CD4-positive, alpha-beta T cell (primary cell): ENCODE measurements at places on chromosomes 7 and 10. TPM values are rescaled to one million over a fixed set of nuclear protein-coding genes. Genes with fewer than 3 reads are reported as not detected.

DNA sequence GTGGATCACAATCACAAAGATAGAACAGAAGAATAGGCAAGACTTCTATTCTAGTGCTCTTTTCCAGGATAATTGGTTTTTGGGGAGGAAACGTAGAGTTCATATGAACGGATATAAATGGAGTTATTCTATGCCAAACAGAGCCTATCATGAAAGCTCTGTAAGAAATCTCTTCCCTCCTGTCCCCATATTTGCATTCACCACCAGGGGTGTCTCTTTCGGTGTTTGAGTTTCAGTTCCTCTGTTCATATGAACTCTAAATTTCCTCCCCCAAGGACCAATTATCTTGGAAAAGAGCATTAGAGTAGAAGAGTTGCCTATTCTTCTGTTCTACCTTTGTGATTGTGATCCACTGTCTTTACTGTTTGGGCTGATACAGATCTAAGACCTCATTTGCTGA, 48.3 kb upstream of the CDC14C start:
- H3K27me3 ChIP-seq: no peaks in the 10 kb centered on the region
- no peaks in the 10 kb centered on the region for H3K4me1 ChIP-seq
- no peak overlapping the region for H3K27ac ChIP-seq
- H3K36me3 ChIP-seq: no peaks in the 10 kb centered on the region

DNA sequence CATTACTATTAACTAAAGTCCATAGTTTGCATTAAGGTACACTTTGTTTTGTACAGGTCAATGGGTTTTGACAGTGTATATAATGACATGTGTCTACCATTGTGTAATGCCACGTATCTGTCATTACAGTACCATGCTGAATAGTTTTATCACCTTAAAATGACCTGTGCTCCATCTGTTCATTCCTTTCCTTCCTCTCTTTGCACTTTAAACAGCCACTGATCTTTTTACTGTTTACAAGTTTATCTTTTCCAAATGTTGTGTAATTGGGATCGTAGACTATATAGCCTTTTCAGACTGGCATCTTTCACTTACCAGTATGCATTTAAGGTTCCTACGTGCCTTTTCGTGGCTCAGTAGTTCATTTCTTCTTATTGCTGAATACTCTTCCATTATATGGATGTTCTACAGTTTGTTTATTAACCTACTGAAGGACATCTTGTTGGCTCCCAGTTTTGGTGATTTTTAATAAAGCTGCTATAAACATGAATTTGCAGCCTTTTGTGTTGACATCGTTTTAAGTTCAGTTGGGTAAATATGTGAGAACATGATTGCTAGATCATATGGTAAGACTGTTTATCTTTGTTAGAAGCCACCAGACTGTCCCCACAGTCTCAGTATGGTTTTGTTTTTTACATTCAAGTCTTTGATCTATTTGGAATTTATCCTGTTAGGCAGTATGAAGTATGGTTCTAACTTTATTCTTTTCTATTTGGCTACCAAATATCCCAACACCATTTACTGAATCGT, 24.7 kb downstream of the STAM start:
- peak overlapping the region; percentile 17 for H3K27ac ChIP-seq
- H3K27me3 ChIP-seq: no peaks in the 10 kb centered on the region
- DNase-seq: peak; percentile 34
- H3K4me1 ChIP-seq: peaks cover 5% of the 10 kb centered on the region
- H3K4me3 ChIP-seq: peak overlapping the region; percentile 35

DNA sequence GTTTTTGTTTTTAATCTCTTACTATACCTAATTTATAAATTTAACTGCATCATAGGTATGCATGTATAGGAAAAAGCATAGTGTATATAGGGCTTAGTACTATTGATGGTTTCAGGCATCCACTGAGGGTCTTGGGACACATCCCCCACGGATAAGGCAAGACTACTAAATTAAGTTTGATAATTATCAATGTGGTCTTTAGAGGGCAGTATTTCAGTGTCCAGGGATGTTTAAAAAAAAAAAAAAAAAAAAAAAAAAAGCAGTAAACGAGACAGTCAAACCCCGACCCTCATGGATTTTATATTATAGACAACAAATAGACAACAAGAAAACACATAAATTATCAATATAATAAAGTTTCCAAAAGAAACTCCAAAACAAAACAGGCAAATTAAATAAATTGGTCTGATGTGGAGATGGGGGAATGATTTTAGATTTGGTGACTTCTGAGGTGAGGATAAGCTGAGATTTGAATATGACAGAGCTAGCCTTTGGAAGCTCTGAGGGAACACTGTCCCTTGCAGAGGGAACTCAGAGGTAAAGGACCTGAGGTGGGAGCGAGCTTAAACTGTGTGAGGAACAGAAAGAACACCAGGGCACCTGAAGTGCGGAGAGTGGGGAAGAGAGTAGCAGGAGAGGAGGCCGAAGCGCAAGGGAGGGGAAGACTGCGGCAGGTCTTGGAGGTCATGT, 14.8 kb downstream of the ACSM6 start:
- no peaks in the 10 kb centered on the region for H3K27me3 ChIP-seq
- H3K27ac ChIP-seq: no peak overlapping the region
- H3K4me3 ChIP-seq: no peak overlapping the region

- no peak overlapping the region for H3K27ac ChIP-seq
- H3K4me3 ChIP-seq: no peak overlapping the region
- no peaks in the 10 kb centered on the region for H3K4me1 ChIP-seq
- H3K36me3 ChIP-seq: peaks cover 78% of the 10 kb centered on the region
- no peak for DNase-seq
Measured at GRCh38 chr7:140093375-140093774, 30.6 kb upstream of the PARP12 start.

DNA sequence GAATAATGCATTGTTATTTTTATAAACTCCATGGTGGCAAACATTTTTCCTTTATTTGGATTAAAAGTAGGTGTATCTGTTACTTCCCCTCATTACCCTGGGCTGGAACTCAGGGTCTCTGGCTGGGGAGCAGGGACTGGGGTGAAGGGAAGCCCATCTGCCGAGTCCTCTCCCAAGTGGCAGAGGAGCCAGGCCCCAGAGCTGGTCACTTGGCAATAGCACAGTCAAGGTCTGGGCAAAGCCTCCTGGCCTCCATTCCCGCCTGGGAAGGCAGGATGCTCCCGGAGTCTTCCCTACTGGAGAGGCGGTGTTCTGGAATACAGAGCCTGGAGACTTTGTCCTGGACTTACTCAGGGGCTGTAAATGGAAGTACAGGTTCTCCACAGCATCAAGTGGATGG, 76.2 kb downstream of the CDH23 start:
- no peaks in the 10 kb centered on the region for H3K4me1 ChIP-seq
- no peak overlapping the region for H3K27ac ChIP-seq
- H3K4me3 ChIP-seq: no peak overlapping the region
- no peak for DNase-seq

DNA sequence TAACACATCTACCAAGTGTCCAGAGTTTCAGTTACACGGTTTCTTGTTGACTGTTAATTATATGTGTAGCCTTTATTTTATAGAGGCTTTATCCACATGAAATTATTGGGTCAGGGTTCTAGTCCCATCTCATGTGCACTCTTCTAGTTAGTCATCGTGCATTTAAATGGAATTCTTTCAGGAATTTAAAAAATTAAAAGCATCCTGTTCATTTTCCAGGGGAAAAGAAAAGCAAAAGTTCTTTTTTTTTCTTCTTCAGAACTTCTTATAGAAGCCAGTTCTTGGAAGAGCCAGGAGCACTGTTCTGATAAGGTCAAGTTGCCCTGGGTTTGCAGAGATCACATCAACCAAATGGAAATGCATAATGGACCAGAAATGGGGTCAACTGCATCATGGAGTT, 324.7 kb downstream of the INHBA start:
- H3K4me3 ChIP-seq: no peak overlapping the region
- no peak overlapping the region for H3K27ac ChIP-seq
- no peak for DNase-seq

- peaks cover 52% of the 10 kb centered on the region for H3K4me1 ChIP-seq
- no peak overlapping the region for H3K4me3 ChIP-seq
- H3K27me3 ChIP-seq: no peaks in the 10 kb centered on the region
- H3K27ac ChIP-seq: no peak overlapping the region
- H3K36me3 ChIP-seq: no peaks in the 10 kb centered on the region
Measured at GRCh38 chr7:65475040-65475726, 101.5 kb downstream of the ZNF92 start.

DNA sequence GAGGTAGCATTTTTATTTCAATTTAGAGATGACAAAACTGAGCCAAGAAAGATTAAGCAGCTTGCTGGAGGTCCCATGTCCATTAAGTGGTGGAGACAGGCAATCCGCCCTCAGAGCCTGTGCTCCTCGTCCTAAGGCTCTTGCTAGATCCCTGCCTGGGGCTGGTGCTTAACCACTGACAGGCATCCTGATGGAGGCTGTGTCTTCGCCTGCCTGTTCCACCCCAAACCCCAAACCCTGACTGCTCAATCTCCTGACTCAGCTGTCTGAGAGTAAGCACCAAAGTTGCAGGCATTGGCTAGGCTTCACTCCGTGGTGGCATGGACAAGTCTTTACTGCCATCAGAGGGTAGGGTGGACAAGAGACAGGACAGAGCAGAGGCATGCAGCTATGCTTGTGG, 209.4 kb downstream of the POU6F2 start:
- DNase-seq: no peak
- H3K36me3 ChIP-seq: no peaks in the 10 kb centered on the region
- H3K4me3 ChIP-seq: no peak overlapping the region
- no peaks in the 10 kb centered on the region for H3K4me1 ChIP-seq
- no peaks in the 10 kb centered on the region for H3K27me3 ChIP-seq

DNA sequence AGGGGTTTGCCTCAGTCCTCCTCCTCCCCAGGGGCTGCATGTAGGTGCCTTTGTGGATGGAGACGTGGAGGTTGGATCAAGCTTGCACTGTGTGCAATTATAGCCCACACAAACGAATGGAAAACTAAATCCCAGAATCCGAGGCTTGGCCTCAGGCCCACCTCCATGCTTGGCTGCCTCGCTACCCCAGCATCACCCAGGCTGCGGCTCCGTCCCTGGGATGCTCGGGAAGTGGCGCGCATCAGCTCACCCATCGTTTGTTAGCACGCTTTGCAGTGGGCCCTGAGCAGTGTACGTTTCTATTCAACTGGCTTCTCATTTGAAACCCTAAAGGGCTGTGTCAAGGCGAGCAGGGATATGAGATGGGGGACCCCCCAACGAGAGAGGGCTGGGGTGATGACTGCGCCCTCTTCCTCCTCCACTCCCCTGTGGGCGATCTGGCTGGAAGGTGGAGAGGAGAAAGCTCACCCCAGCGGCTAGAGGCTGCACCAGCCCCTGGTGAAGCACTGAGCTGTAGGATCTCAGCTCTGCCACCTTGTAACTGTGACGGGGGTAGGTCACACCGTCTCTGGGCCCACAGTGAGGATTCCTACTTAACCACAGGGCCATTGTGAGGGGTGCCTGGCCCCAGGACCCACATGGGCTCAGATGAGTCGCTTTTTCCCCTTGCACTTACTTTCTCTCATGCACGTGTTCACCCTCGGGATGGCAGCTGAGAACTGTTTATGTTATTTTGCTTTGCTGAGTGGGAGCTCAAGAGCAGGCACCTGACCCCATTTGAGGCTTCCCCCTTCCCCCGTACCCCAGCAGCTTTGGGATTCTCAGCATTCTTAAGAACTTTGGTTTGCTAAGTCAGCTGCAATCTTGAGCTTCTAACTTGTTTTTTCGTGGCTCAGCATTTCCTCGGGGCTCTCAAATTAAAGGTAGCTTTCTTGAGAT, 12.7 kb upstream of the BTBD16 start:
- no peak for DNase-seq
- no peak overlapping the region for H3K27ac ChIP-seq
- no peaks in the 10 kb centered on the region for H3K36me3 ChIP-seq
- no peak overlapping the region for H3K4me3 ChIP-seq

- H3K4me1 ChIP-seq: no peaks in the 10 kb centered on the region
- no peak overlapping the region for H3K27ac ChIP-seq
- no peaks in the 10 kb centered on the region for H3K36me3 ChIP-seq
- H3K27me3 ChIP-seq: no peaks in the 10 kb centered on the region
- no peak for DNase-seq
- H3K4me3 ChIP-seq: no peak overlapping the region
Measured at GRCh38 chr7:31788445-31788844, 101.4 kb downstream of the PPP1R17 start.

Gene ZNF804B
- not detected for total RNA-seq

- no peaks in the 10 kb centered on the region for H3K4me1 ChIP-seq
- no peak overlapping the region for H3K27ac ChIP-seq
- H3K36me3 ChIP-seq: no peaks in the 10 kb centered on the region
- no peak overlapping the region for H3K4me3 ChIP-seq
- no peak for DNase-seq
Measured at GRCh38 chr10:14705548-14706230, 69.0 kb downstream of the FAM107B start.

- no peak overlapping the region for H3K4me3 ChIP-seq
- H3K27me3 ChIP-seq: no peaks in the 10 kb centered on the region
- no peaks in the 10 kb centered on the region for H3K4me1 ChIP-seq
- DNase-seq: no peak
- H3K27ac ChIP-seq: no peak overlapping the region
Measured at GRCh38 chr7:31478721-31479120, 35.2 kb upstream of the ITPRID1 start.

- H3K4me1 ChIP-seq: peaks cover 33% of the 10 kb centered on the region
- peak overlapping the region; percentile 100 for H3K27ac ChIP-seq
- no peaks in the 10 kb centered on the region for H3K27me3 ChIP-seq
- peaks cover 28% of the 10 kb centered on the region for H3K36me3 ChIP-seq
- peak overlapping the region; percentile 80 for H3K4me3 ChIP-seq
Measured at GRCh38 chr10:3785851-3786271, 852 bp upstream of the KLF6 start.

Gene NAT16
- not detected for total RNA-seq

GRCh38 chr10:67033878-67034277, 108.0 kb downstream of the LRRTM3 start:
- H3K36me3 ChIP-seq: no peaks in the 10 kb centered on the region
- no peaks in the 10 kb centered on the region for H3K4me1 ChIP-seq
- H3K27ac ChIP-seq: no peak overlapping the region

GRCh38 chr7:80498481-80499349, 13.1 kb downstream of the GNAT3 start:
- H3K4me1 ChIP-seq: no peaks in the 10 kb centered on the region
- no peak overlapping the region for H3K4me3 ChIP-seq
- no peak overlapping the region for H3K27ac ChIP-seq
- no peaks in the 10 kb centered on the region for H3K27me3 ChIP-seq
- no peak for DNase-seq

GRCh38 chr10:31399171-31399570, 80.2 kb downstream of the ZEB1 start:
- no peak overlapping the region for H3K4me3 ChIP-seq
- DNase-seq: no peak
- no peaks in the 10 kb centered on the region for H3K36me3 ChIP-seq
- no peaks in the 10 kb centered on the region for H3K27me3 ChIP-seq
- no peak overlapping the region for H3K27ac ChIP-seq
- H3K4me1 ChIP-seq: no peaks in the 10 kb centered on the region

Gene HOXA3
- not detected for total RNA-seq

GRCh38 chr10:131315344-131315743, 3.8 kb upstream of the TCERG1L start:
- no peak overlapping the region for H3K4me3 ChIP-seq
- no peak for DNase-seq
- peaks cover 10% of the 10 kb centered on the region for H3K4me1 ChIP-seq
- no peak overlapping the region for H3K27ac ChIP-seq

Gene GPR158
- total RNA-seq: not detected
